ENCODE measurements at places on chromosomes 6 and 20.

DNA sequence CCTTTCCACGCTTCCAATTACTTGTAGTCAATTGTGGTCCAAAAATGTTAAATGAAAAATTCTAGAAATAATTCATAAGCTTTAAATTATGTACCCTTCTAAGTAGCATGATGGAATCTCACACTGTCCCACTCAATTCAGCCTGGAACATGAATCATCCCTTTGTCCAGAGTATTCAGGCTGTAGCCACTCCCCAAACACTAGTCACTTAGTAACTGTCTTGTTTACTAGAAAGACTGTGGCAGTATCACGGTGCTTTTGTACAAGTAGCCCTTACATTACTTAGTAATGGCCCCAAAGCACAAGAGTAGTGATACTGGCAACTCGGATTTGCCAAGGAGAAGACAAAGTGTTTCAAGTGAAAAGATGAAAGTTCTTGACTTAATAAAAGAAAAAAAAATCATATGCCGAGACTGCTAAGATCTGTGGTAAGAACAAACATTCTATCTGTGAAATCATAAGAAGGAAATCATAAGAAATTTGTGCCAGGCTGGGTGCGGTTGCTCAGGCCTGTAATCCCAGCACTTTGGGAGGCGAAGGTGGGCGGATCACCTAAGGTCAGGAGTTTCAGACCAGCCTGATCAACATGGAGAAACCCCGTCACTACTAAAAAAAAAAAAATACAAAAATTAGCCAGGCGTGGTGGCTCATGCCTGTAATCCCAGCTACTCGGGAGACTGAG, 168.5 kb upstream of the SIM1 start:
- no peak for DNase-seq

GRCh38 chr6:145814035-145814500, 527 bp downstream of the FBXO30 start:
- peak; percentile 74 for DNase-seq

GRCh38 chr6:163332575-163332974, 81.9 kb upstream of the QKI start:
- DNase-seq, result no peak

DNA sequence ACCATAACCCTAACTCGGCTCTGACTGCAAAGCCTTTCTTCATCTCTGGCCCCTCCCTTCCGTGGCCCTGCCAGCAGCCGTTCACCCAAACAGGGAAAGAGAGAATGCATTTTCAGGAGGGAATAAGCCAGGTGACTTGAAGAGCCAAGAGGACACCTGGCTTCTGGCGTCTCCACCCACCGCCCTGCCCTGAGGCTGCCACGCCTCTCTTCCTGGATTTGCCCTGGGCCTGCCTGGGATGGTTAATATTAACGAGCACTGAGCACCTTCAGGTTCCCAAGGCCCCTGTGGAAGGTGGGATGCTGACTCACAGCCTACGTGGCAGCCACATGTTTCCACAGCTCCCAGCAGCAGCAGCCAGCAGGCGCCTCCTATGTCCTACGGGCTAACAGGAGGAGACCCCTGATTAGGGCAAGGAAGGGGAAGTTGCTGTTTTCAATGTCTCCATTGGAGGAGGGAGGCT, 138.0 kb upstream of the RREB1 start:
- DNase-seq, result no peak

DNA sequence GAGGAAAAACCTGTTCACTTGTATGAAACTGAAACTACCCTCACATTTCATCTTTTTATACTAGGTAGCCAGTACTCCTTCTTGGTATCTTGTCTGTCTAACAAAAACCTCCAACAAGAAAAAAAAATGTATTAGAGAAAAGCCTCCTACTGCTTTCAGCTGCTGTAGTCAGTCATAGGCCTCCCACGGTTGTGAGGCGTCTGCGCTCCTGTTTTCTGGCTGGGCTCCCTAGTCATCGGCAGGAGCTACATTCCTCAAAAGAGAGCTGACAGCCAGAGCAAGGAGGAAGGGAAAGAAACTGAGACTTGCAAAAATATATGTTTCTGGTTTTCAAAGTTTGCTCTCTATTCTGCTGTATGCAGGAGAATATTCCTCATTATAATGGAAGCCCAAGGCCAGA, 517.0 kb downstream of the LMBRD1 start:
- no peak for DNase-seq

DNA sequence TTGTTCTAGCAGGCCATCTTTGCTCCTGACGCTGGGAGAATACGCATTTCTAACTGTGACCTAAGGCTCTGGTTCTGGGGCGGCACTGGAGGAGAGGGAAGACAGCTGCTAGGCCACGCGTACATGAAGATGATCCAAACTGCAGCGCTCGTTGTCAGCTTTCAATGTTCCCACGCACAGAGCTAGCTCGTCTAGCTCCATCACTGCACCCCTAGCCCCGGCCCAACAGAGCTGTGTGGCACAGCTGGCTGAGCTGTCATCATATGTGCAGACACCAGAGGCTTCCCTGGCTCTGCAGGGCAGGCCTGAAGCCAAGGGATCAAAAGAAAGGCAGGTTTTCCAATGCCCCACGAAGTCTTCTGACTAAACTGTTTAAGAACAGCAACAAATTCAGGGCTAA, 124.7 kb downstream of the IRF4 start:
- no peak for DNase-seq

DNA sequence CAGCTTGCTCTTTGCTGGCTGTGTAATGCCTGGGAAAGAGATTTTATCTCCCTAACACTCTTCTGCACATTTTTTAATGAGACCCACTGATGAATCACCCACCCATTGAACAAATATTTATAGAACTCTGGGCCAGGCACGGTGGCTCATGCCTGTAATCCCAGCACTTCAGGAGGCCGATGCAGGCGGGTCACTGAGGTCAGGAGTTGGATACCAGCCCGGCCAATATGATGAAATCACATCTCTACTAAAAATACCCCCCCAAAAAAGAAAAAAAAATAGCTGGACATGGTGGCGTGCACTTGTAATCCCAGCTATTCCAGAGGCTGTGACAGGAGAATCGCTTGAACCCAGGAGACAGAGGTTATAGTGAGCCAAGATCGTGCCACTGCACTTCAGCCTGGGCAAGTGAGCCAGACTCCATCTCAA, 82.1 kb upstream of the SIRPA start:
- DNase-seq, result peak; percentile 65

- DNase-seq, result peak; percentile 26
Observed at GRCh38 chr6:16316741-16317251, 78.4 kb downstream of the GMPR start.

DNA sequence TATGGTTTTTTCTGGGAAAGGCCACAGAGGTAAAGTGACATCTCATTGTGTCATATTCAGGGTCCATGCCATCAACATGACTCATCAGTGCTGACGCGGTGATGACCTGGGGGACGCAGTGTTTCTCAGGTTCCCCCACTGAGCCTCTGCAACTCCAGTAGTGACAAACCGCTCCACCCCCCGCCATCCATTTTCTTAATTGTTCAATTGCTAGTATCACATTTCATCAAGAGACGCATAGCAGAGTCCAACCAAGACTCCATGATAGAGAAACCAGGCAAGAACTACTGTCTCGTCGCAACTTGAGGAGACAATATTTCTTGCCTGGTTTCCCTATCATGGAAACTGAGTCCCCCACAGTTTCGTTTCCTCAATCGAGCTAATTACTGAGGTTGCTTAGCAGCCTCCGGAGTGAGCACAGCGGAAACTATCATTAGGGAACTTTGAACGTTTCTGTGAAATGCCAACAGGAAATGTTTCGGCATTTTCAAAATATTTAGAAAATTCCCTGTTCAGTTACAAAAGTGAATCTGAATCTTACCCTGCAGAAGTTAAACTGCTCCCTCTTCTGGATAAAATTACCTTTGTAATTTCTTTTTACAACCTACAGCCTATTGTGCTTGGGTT, 12.2 kb upstream of the SERPINB1 start:
- DNase-seq, result peak; percentile 72

DNA sequence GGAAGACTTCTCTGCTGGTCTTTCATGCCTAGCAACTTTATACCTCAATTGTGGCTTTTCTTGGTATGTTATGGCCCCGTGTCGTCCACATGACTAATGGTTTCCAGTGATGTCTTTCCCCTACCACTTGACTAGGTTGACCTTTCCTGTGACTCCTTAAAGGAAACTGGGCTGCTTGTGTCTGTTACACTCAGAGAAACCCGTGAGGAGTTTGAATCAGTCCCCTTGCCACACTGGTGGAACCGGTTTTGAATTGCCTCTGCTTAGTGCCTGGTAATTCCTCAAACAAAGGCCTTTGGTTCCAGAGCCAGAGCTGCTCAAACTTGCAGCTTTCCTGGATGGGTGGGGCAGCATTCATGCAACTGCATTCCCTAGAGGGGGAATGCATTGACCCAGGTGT, 21.9 kb downstream of the ECT2L start:
- peak; percentile 84 for DNase-seq

DNA sequence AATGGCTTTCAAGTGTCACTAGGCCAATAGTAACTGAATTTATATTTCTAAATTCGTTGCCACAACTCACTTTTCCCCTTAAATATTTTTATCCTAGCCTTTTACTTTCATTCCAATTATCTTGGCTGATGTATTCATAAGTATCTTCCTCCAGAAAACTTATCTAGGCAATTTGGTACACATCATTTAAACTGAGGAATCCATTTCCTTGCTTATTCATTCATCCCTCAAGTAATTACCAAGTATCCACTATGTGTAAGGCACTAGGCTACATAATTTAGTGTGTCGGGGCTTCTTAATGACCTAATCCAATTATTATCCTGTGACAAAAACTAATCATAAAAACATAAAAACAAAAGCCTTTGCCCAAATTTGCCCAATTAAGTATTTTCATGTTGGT, 258.3 kb upstream of the TCF21 start:
- DNase-seq, result no peak

DNA sequence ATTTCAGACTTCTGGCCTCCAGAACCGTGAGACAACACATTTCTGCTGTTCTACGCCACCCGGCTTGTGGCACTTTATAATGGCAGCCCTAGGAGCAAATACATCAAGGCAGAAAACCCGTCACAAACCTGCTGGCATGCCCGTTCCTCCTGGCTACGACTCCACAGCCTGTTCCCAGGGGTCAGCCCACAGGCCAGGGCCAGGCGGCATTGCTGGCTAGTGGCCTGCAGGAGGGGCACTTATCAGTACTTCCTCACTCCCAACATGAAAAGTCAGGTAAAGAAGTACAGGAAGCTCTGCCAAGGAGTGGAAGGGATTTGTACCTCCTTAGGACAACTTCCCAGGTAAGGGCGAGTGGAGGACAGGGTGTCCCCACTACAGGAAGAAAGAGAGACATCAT, 223.1 kb upstream of the AGPAT4 start:
- no peak for DNase-seq

DNA sequence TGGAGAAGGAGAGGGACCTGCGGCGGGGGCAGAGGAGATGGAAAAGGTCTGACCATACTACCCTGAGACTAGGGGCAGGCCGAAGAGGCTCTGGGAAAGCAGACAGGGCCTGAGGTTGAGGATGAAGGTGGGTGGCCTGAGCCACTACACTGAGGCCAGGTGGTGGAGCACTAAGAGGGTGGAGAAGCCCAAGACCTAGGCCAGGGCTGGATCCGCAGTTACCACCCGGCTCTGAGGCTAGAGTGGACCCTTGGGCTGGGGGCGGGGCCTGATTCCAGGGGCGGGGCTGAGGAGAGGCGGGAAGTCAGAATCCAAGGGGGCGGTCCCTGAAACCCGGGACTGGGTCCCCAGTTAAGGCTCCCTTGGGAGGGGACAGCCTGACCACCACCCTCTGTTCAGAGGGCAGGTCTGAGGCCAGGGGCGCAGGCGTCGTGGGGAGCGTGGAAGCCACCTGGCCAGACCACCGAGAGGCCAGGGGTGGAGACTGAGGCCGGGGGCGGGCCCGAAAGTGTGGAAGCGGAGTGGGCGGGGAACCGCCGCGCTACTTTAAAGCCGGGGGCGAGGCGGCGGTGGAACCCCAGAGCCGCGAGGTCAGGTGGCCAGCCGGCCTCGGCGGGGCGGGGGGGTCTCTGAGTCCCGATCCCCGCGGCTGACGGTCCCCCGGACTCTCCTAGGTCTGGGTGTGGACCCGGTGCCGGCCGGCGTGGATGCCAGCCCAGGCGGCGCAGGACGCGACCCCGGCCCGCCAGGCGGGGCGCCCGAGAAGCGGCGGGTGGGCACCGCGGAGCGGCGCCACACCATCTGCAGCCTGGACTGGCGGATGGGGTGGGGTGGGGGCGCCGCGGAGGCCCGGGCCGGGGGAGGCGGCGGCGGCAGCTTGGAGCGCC, 8.3 kb downstream of the CCM2L start:
- peak; percentile 22 for DNase-seq

DNA sequence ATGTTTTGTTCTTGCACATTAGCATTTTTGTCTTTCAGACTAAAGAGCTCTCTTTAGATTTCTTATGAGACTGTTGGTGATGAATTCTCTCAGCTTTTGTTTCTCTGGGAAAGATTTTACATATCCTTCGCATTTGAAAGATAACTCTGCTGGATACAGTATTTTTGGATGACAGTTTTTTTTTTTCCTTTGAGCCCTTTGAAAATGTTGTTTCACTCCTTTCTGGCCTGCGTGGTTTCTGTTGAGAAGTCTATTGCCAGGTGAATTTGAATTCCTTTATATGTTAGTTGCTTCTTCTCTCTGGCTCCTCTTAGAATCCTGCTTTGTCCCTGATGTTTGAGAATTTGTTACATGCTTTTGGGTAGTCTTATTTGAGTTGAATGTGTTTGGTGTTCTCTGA, 22.2 kb upstream of the KIAA1586 start:
- DNase-seq, result no peak

DNA sequence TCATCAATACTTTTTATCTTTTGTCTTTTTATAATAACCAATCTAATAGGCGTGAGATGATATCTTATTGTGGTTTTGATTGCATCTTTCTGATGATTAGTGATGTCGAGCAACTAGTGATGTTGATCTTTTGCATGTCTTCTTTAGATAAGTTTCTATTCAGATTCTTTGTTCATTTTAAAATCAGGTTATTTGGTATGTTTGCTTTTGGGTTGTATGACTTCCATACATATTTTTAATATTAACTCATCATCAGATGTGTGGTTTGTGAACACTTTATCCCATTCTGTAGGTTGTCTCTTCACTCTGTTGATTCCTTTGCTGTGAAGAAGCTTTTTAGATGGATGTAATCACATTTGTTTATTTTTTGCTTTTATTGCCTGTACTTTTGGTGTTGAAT, 295.8 kb downstream of the BCKDHB start:
- no peak for DNase-seq

GRCh38 chr6:28884423-28885131, 39.2 kb downstream of the TRIM27 start:
- no peak for DNase-seq

DNA sequence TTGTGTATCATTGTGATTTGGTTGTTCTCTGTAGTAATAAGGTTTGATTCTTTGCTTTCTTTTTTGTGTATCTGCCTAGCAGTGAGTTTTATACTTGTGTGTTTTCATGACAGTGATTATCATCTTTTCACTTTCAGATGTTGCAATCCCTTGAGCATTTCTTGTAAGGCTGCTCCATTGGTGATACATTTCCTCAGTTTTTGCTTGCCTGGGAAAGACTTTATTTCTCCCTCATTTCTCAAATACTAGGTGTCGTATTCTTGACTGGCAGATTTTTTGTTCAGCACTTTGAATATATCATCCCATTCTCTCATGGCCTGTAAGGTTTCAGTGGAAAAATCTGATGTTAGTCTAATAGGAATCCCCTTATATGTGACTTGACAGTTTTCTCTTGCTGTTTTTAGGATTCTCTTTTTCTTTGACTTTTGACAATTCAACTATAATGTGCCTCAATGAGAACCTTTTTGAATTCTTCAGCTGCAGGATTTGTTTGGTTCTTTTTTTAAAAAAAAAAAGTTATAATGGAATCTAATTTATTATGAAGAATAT, 31.1 kb upstream of the NUP153 start:
- DNase-seq, result no peak

GRCh38 chr6:125919618-125920017, 37.0 kb upstream of the HINT3 start:
- DNase-seq, result no peak

- no peak for DNase-seq
Observed at GRCh38 chr6:16126056-16126455, 2.8 kb upstream of the MYLIP start.
